ENCODE measurements at places on chromosomes 11 and 22. TPM values are rescaled to one million over a fixed set of nuclear protein-coding genes. Genes with fewer than 3 reads are reported as not detected.

Gene TECTA
- total RNA-seq: 0.37 TPM

Gene KRTAP5-10
- not detected for total RNA-seq

Gene LARGE1
- total RNA-seq: 62.4 TPM

Gene UPK3A
- total RNA-seq: 0.23 TPM

Gene C22orf42
- total RNA-seq: 0.78 TPM

Measured in WTC11 (cell line).